ENCODE measurements at places on chromosomes 16 and 17. TPM values are rescaled to one million over a fixed set of nuclear protein-coding genes. Genes with fewer than 3 reads are reported as not detected.
A peak's percentile ranks its signal among the peaks of the same experiment; 100 is the strongest.

The HAP1 gene
- total RNA-seq, result not detected

The KRTAP4-3 gene
- total RNA-seq, result not detected

The KRT39 gene
- total RNA-seq, result not detected

The MAP2K6 gene
- total RNA-seq, result 2.7 TPM

DNA sequence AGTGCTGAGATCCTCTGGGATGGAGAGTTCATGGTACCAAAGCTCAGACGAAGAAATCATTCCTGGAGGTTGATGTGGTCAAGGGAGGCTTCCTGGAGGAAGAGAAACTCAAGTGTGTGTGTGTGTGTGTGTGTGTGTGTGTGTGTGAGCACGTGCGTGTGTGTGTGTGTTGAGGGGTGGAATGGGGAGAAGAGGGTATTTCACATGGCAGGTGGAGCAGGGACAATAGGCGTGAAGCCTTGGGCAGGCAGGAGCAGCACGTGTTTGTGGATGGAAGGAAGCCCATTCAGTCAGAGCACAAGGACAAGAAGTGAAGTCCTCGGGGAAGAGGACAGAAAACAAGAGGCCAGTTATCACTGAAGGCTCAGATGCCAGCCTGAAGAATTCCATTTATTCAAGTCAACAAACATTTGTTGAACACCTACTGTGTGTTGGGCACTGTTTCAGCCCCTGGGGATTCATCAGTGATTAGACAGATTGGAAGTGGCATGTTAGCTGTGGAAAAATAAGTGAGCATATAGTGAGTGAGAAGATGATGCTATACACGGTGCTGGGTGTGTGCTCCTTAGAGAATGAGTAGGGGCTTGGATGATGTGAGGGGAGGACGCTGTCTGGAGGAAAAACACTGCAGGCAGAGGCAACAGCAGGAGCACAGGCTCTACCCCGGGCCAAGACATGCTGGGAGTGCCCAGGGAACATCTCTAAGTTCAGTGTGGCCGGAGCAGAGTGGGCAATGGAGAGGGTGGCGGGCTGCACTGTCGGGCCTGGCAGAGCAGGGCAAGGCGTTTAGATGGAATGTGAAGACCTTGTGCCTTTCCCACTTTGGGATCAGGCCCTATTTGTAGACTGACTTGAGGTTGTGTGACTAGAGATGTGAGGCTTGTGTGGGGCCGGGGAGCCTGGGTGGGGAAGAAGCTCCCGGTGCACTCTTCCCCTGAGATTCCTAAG, 267.1 kb downstream of the CBLN1 start:
- no peak for DNase-seq
- no peak overlapping the region for H3K27ac ChIP-seq
- no peaks in the 10 kb centered on the region for H3K4me1 ChIP-seq
- H3K27me3 ChIP-seq, result peaks cover under 1% of the 10 kb centered on the region
- H3K36me3 ChIP-seq, result no peaks in the 10 kb centered on the region

DNA sequence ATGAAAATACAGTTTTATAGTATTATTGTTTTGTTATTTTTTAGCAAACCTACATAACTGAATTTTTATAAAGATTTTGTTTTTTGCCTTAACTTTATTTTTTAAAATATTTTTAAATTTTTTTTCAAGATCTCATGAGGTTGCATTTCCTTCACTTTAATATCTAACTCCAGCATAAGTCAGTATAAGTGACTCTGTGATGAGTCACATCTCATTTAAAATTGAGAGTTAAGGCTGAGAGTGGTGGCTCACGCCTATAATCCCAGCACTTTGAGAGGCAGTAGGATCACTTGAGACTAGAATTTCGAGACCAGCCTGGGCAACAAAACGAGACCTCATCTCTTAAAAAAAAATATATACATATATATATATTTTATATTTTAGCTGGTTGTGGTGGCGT, 44.0 kb downstream of the NLK start:
- peaks cover 8% of the 10 kb centered on the region for H3K36me3 ChIP-seq
- no peak for DNase-seq
- H3K27me3 ChIP-seq, result no peaks in the 10 kb centered on the region
- no peak overlapping the region for H3K27ac ChIP-seq
- no peak overlapping the region for H3K4me3 ChIP-seq
- H3K4me1 ChIP-seq, result peaks cover 27% of the 10 kb centered on the region

DNA sequence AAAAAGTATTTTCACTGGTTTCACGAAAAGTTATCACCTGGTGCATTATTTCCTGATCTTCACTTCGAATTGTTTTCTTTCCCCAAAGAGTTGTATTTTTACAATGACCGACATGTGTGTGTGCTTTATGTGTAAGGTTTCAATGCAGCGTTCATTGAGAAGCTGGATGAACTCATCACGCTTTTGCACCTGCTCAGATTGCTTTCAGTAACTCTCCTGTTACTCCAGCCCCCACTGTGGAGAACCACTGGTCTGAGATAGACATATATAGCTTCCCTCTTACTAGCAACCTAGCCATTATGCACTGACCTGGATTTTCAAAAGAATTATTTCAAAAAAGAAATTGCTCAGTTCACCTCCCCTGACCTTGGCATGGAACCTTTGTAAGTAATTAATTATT, 178.3 kb upstream of the CHMP6 start:
- no peak for DNase-seq
- H3K4me1 ChIP-seq, result peaks cover 48% of the 10 kb centered on the region
- H3K27ac ChIP-seq, result peak overlapping the region; percentile 80
- no peak overlapping the region for H3K4me3 ChIP-seq
- H3K36me3 ChIP-seq, result peaks cover 41% of the 10 kb centered on the region
- H3K27me3 ChIP-seq, result no peaks in the 10 kb centered on the region

DNA sequence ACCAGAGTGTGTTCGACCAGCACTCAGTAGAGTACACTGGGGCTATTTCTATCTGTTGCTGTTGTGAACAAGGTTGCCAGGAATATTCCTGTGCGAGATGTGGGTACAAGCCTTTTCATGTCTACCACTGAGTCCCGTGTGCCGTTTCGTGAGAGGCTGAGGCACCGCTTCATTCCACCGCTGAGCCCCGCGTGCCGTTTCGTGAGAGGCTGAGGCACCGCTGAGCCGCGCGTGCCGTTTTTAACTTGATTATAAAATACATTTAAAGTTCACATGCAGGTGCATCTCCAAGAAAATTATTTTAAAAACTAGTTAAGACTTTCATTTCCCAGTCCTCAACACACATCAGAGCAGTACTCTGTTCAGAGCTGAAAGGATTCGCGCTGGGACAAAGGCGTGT, 78.7 kb upstream of the ZNF750 start:
- no peak overlapping the region for H3K27ac ChIP-seq
- no peak for DNase-seq
- no peaks in the 10 kb centered on the region for H3K27me3 ChIP-seq
- peaks cover 15% of the 10 kb centered on the region for H3K36me3 ChIP-seq
- peaks cover 10% of the 10 kb centered on the region for H3K4me1 ChIP-seq

DNA sequence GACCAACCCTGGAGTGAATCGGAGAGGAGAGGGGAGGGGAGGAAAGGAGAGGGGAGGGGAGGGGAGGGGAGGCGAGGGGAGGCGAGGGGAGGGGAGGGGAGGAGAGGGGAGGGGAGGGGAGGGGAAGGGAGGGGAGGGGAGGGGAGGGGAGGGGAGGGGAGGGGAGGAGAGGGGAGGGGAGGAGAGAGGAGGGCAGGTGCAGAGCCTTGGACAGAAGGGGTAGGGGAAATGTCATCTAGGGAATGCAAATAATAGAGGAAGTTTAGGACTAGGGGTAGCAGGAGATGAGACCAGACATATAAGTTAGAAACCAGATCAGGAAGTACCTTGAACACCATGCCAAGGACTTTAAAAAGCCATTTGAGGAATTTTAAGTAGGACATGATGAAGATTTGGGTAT, 119.8 kb downstream of the RBFOX3 start:
- peaks cover 10% of the 10 kb centered on the region for H3K27me3 ChIP-seq
- H3K36me3 ChIP-seq, result no peaks in the 10 kb centered on the region
- no peak for DNase-seq
- H3K4me3 ChIP-seq, result no peak overlapping the region
- no peak overlapping the region for H3K27ac ChIP-seq
- H3K4me1 ChIP-seq, result no peaks in the 10 kb centered on the region

- H3K27me3 ChIP-seq, result no peaks in the 10 kb centered on the region
- peak; percentile 83 for DNase-seq
- H3K36me3 ChIP-seq, result no peaks in the 10 kb centered on the region
- no peak overlapping the region for H3K4me3 ChIP-seq
- peaks cover 39% of the 10 kb centered on the region for H3K4me1 ChIP-seq
- no peak overlapping the region for H3K27ac ChIP-seq
Observed at GRCh38 chr16:57277586-57277985, 6.9 kb downstream of the PLLP start.
